Renal cortical epithelial cell (primary cell): ENCODE measurements at places on chromosomes 6 and 20. TPM values are rescaled to one million over a fixed set of nuclear protein-coding genes. Genes with fewer than 3 reads are reported as not detected.

Gene CST7
- total RNA-seq, result not detected in 2 replicates

Gene TDRD6
- total RNA-seq, result under 0.01 and 0.35 TPM in 2 replicates

Gene PPP1R14C
- total RNA-seq, result 17.0 and 25.5 TPM in 2 replicates

Gene NANP
- 8.2 and 8.9 TPM in 2 replicates for total RNA-seq

Gene NNAT
- total RNA-seq, result 0.35 and 1.4 TPM in 2 replicates

Gene FRMD1
- total RNA-seq, result 0.05 TPM in 1 of 2 replicates, not detected in the other

Gene SIRPD
- total RNA-seq, result not detected in 2 replicates
